HFF-Myc (cell line): ENCODE measurements at places on chromosomes 12 and 14.

GRCh38 chr14:77343662-77344061 is 22.8 kb downstream of the GSTZ1 start:
- DNase-seq: no peak

DNA sequence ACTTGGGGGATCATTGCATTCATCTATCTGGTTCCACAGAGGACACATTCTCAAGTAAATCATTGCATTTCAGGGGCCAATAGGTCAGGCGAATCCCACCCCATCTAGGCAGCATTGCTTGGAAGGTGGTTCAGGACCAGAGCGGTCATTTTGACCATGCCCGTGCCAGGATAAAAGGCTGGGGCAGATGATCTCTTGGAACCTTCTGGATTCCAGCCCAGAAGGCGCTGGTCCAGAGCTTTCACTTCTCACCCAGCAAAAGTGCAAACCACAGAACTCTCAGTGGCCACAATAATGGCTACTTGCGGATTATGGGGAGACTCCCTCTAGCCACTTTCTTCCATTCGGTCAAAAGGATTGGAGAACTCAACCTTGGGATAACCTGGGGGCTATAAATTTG is 595 bp upstream of the KRT85 start:
- DNase-seq: no peak

DNA sequence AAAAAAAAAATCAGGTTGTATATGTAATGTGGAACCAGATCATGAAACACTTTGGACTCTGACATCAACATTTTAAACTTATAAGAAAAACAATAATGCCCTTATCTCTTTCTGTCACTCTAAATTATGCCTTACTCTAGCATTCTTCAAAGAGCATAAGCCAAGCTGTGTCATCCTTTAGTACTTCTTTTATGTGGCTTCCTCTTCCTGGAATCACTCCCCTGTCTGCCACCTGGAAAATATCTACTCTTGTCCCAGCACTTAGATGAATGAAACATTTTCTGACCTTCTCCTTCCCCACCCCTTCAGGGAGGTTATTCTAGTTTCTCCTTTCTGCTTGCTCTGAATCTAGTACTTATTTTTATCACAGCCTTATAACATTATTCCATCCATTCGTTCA is 101.2 kb downstream of the CNTN1 start:
- DNase-seq: no peak

GRCh38 chr12:120835657-120836056 is 68.5 kb downstream of the SPPL3 start:
- DNase-seq: no peak

GRCh38 chr12:45105996-45106395 is 55.1 kb upstream of the DBX2 start:
- DNase-seq: no peak

DNA sequence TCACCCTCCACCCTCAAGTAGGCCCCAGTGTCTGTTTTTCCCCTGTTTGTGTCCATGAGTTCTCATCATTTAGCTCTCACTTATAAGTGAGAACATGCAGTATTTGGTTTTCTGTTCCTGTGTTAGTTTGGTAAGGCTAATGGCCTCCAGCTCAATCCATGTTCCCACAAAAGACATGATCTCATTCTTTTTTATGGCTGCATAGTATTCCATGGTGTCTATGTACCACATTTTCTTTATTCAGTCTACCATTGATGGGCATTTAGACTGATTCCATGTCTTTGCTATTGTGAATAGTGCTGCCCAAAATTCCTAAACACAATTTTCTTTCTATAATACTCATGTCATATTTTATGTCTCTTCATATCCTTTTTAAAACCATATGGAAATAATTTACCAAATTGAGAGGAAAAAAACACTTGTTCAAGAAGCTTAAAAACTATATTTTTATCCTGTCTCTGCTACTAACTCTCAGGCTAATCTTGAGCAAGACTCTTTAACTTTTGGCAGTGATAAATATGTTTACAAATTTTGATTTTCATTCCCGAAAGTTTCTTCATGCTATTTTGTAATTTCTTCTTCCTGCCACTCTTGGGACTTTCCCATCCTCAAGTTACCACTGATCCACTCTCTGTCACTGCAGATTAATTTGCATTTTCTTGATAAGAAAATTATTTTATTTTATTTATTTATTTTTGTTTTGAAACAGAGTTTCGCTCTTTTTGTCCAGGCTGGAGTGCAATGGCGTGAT is 28.0 kb upstream of the OSBPL8 start:
- no peak for DNase-seq

- no peak for DNase-seq
Observed at GRCh38 chr14:64906022-64906421, 8.2 kb upstream of the CHURC1 start.

- DNase-seq: peak; percentile 33
Observed at GRCh38 chr14:37480446-37481290, 114.4 kb downstream of the FOXA1 start.

GRCh38 chr14:106209755-106210154 is 683.4 kb downstream of the TMEM121 start:
- DNase-seq: no peak

DNA sequence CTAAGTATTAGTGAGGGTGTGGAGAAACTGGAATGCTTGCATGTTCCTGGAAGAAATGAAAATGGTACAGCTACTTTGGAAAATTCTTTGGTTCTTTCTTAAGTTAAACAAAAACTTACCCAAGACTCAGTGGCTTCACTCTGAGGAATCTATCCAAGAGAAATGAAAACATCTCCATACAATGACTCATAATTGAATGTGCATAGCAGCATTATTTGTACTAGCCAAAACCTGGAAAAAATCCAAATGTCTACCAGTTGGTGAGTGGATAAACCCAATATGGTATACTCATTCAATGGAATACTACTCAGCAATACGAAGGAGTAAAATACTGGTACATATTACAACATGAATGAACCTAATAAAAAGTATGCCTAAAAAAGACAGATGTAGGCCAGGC is 18.0 kb upstream of the CRACR2A start:
- peak; percentile 29 for DNase-seq

- no peak for DNase-seq
Observed at GRCh38 chr12:71195338-71195896, 37.6 kb upstream of the TSPAN8 start.

GRCh38 chr14:69270795-69271708 is 11.1 kb downstream of the GALNT16 start:
- no peak for DNase-seq

DNA sequence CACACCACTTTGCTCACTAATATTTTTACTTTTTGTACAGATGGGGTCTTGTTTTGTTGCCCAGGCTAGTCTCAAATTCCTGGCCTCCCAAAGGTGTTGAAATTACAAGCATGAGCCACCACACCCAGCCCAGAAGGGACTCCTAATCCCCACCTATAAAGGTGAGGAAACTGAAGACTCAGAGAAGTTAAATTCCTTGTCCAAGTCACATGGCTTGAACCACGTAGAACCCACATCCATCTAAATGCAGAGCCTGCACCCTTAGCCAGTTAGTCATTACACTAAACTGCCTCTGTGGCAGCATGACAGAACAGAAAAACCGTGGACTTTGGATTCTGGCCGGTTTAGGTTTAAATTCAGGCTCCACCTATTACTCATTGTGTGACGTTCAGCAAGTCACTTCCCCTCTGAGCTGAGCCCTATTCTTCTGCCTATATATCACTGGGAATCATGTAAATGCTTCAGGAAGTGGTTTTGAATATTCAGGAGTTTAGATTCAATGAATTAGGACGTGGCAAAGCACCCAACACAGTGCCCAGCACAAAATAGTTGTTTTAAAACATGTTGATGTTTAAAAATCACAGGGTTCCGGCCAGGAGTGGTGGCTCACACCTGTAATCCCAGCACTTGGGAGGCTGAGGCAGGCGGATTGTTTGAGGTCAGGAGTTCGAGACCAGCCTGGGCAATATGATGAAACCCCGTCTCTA is 3.0 kb upstream of the CORO1C start:
- peak; percentile 68 for DNase-seq

DNA sequence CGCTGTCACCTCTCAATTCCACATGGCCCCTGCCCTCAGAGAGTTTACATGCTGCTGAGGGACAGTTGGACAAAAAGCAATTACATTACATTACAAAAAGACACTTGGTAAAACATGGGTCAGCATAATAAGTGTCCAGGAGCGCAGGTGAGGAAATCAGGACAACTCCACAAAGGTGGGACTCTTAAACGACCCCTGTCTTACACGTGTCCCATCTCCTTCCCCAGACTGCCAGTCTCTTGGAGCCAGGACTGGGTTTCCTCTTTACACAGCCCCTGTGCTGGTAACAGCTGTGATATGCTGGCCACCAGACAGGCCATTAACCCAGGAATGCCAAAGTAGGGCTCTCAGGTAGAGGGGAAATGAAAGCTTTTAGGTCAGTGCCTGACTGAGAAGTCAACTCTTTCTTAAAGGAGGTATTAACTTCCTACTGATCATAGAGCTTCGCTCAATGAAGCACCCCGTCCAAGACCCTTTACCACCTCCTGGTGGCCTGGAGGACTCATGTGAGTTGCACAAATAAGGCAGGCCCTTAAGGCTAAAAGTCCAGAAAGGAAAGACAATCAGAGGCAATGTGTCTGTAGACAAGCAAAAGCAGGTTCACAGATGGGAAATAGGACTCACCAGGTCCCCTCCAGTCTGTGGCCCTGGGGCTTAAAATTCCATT is 55.5 kb downstream of the ANO2 start:
- DNase-seq: no peak

GRCh38 chr12:121000530-121000929 is 15.8 kb downstream of the C12orf43 start:
- DNase-seq: no peak

- DNase-seq: no peak
Observed at GRCh38 chr12:29725587-29726320, 58.0 kb downstream of the TMTC1 start.

GRCh38 chr12:27511031-27511722 is 12.8 kb upstream of the PPFIBP1 start:
- no peak for DNase-seq

DNA sequence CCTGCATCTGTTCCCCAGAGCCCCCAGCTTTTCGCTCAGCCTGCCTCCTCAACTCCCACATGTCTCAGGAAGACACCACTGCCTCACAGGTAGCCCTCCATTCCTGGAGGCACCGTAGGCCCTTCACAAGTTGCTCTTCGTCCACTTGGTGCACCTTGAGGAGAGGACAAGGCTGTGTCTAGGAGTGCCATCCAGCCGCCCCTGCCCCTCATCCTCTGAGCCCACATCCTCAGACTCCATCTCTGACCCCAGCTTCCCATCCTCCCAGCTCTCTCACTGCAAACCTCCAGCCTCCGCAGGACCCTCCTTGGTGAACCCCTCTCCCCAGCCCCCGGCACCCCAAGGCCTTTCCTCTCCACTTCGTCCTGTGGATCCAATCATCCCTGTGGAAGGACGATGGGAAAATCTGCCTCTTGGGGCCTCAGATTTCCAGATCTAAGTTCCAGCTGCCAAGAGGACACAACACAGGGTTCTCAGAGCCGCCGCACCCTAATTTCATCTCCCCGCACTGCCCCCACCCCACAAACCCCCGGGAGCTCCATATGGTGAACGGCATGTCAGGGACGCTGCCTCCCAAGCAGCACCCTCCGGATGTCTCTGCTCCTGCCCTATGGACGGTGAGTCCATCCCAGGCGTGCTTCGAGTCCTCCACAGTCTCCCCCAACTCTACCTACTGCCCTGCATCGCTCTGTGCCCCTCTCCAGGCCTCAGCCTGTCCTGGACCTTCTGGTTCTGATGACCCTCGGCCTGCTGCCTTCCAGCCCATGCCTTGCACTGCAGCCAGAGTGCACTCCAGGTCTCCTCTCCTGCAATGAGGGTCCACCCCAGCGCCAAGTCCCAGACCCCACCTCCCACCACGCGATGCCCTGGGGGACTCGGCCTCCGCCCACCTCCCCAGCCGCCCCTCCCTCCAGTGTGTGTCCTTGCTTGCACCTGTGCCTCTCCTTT is 314.1 kb upstream of the DIO3 start:
- DNase-seq: no peak

- no peak for DNase-seq
Observed at GRCh38 chr14:90697132-90697531, 119.1 kb downstream of the TTC7B start.

DNA sequence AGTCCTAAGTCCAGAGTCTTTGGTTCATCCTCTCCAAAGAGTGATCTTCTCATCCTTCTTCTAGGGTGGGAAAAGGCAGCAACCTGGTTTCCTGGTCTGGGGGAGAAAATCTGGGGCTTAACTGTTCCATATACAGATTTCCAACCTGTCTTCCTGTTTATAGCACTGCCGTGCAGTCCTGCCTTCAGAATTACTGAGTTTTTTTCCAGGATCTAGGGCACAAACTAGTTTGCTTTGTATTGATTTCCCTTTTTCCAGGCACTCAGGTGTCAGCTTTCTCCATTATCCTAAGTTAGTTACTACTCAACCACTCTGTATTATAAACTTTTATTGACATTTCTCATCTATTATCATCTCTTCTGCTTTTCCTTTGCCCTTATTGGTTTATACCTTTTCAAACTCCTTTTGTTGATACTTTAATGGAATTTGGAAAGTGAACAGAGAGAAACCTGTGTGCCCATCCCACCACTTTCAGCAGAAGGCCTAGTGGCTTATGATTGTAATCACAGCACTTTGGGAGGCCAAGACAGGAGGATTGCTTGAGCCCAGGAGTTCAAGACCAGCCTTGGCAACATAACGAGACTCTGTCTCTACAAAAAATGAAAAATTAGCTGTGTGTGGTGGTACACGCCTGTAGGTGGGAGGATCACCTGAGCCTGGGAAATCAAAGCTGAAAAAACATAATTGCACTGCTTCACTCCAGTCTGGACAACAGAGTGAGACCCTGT is 4.1 kb upstream of the LYZ start:
- no peak for DNase-seq

DNA sequence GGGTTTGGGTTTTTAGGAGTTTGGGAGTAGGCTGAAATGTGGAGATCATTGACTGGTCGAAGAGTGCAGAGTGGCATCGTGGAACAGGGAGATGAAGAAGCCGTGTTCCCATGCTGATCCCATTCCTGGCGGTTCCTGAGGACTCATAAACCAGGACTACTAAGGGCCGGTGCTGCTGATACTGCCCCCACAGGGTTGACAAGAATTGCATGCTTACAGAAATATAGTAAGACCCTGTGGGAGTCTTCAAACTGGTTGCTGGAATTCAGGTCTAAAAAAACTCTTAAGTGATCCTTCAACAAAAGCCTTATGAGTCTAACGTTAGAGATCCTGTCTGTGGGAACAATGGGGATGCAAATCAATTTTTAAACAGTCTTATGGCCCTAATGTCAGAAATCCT is 64.0 kb upstream of the ARHGAP5 start:
- no peak for DNase-seq

DNA sequence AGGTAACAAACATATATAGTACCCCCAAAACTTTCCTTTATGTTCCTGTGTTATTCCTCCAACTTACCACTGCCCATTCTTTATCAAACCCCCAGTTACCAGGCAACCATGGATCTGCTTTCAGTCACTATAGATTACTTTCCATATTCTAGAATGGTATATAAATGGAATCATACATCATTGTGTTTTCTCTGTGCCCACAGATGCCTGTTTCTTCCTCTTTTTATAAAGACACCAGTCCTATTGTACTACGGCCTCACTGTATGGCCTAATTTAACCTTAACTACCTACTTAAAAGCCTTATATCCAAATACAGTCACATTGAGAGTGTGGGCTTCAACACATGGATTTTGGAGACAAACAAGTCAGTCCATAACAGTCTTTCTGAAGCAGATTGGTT is 2.6 kb downstream of the TAS2R14 start:
- no peak for DNase-seq

- DNase-seq: no peak
Observed at GRCh38 chr12:118119449-118119879, 15.7 kb upstream of the VSIG10 start.
